ENCODE measurements at places on chromosomes 4 and X.

DNA sequence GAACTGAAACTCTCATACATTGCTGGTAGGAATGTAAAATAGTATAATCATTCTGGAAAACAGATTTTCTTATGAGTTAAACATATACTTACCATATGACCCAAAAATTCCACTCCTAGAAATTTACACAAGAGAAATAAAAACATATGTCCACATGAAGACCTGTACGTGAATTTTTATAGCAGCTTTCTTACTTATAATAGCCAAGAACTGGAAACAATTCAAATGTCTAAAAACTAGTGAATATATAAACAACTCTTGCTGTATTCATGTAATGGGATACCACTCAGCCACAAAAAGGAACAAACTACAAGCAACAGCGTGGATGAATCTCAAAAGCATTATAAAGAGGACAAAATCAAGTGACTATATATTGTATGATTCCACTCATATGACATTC, 27.5 kb downstream of the TMEM156 start:
- DNase-seq = no peak

GRCh38 chr4:144582105-144582850, 63.7 kb upstream of the HHIP start:
- DNase-seq = no peak

DNA sequence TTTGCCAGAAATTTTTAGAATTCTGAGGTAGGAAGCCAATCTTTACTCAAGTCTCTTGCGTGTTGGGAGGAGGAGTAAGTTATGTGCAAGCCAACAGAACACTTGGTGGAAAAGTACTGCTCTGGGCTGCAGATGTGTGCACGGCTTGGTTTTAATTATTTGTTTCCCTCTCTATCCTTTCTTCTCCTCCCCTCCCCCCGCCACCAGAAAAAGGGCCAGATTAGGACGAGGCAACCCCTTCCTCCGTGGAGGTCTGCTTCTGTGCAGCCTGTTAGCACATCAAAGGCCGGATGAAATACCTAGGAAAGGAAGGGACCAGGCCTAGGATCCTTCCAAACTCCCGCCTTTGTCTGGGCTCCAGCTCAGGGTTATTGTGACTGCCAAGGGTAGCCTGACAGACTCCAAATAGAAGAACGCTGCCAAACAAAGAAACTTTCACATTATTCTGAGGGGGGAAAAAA, 1.0 kb upstream of the PGRMC1 start:
- no peak for DNase-seq

DNA sequence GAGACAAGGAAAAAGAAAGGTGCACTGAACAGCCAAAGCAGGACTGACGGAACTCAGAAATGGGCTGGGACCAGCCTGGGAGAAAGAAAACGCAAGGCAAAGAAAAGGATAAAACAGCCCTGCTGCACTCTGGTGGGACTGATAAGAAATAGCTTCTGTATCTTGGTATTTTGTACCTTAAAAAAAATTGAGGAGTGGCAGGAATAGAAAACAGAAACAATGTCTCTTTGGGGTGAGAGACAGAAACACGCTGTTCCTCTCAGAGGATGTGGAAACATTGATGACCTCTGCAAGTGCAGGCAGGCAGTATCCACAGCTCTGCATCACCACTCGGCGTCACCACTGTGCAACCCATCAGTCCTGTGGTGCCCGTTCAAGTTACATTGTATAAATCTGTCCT, 152.5 kb upstream of the SPRY1 start:
- no peak for DNase-seq

DNA sequence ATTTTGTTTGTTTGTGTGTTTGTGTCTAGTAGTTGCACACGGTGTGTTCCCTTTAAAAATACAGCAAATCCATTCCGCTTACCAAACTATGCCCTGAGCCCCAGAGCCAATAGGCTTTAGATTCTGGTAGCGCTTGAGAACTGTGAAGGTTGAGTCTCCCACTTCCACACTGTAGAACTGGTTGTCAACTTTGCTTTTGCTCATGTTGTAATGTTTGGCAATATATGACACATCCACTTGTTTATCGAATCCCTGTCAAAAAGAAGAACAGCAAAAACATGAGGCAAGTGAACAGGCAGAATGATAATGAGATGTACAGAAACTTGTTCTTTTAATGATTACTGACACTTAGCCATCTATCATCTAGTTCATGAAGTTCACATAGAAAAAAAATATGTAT, 200.6 kb downstream of the MAPK10 start:
- DNase-seq = no peak

GRCh38 chr4:64334964-64335363, 74.3 kb downstream of the TECRL start:
- no peak for DNase-seq

DNA sequence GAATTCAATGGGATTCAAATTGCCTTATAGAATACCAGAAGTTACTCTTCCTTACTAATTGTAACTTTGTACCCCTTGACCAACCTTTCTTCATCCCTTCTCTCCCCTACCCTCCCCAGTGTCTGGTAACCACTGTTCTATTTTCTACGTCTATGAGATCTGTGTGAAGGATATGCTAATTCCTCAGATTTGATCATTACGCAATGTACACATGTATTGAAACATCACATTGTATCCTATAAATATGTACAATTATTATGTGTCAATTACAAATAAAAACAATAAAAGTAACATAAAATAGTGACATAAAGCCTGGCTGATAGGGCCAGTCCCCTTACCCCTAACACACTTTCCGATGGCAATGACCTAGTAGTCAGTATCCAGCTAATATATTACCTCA, 95.1 kb upstream of the GRIA3 start:
- no peak for DNase-seq
